ENCODE measurements at places on chromosomes 1 and 21. TPM values are rescaled to one million over a fixed set of nuclear protein-coding genes. Genes with fewer than 3 reads are reported as not detected.

The DNAI4 gene
- 16.0 TPM for total RNA-seq

The CLCA4 gene
- total RNA-seq = not detected

The CD5L gene
- not detected for total RNA-seq

The LAX1 gene
- total RNA-seq = not detected

The KRTAP6-1 gene
- total RNA-seq = not detected

The DNAJC28 gene
- total RNA-seq = 5.0 TPM

The RXFP4 gene
- not detected for total RNA-seq

The ACTRT2 gene
- not detected for total RNA-seq

The RTCA gene
- 45.7 TPM for total RNA-seq

The WDR64 gene
- total RNA-seq = not detected

The TCHHL1 gene
- total RNA-seq = not detected

The CHRM3 gene
- 71.1 TPM for total RNA-seq

The OR2T11 gene
- not detected for total RNA-seq

The IGSF9 gene
- 10.6 TPM for total RNA-seq

The STX12 gene
- total RNA-seq = 121 TPM

The HMGN1 gene
- 190 TPM for total RNA-seq

The UBE2U gene
- not detected for total RNA-seq

The MFAP2 gene
- total RNA-seq = 14.7 TPM

The VANGL2 gene
- 27.5 TPM for total RNA-seq

The NEXN gene
- total RNA-seq = 0.94 TPM

The TNFRSF1B gene
- 1.9 TPM for total RNA-seq

The LRRC42 gene
- 17.2 TPM for total RNA-seq

The NEGR1 gene
- total RNA-seq = 34.7 TPM

The CHRNB2 gene
- total RNA-seq = 31.0 TPM

The TRIM17 gene
- 2.2 TPM for total RNA-seq

The CYP2J2 gene
- 0.94 TPM for total RNA-seq

The SYT2 gene
- 1.6 TPM for total RNA-seq

The SH2D5 gene
- total RNA-seq = 0.31 TPM

The SLAMF7 gene
- total RNA-seq = not detected

The BTBD8 gene
- total RNA-seq = 68.9 TPM

The PAQR6 gene
- total RNA-seq = 6.6 TPM

The FAM151A gene
- total RNA-seq = not detected

The PDE9A gene
- 40.4 TPM for total RNA-seq

The FCRL6 gene
- total RNA-seq = not detected

The SELP gene
- not detected for total RNA-seq

The ANKRD65 gene
- total RNA-seq = 1.6 TPM

The MROH7 gene
- total RNA-seq = 2.5 TPM

The KCTD3 gene
- 107 TPM for total RNA-seq

The BACH1 gene
- total RNA-seq = 91.7 TPM

All from parietal lobe (tissue), 2 donors.